ENCODE measurements at places on chromosomes 13 and 19.

- no peak for DNase-seq
These were observed 10.7 kb downstream of the TMEM150B start for GRCh38 chr19:55314396-55314795.

- no peak for DNase-seq
These were observed 178.0 kb upstream of the MIR17HG start for GRCh38 chr13:91169321-91170050.

DNA sequence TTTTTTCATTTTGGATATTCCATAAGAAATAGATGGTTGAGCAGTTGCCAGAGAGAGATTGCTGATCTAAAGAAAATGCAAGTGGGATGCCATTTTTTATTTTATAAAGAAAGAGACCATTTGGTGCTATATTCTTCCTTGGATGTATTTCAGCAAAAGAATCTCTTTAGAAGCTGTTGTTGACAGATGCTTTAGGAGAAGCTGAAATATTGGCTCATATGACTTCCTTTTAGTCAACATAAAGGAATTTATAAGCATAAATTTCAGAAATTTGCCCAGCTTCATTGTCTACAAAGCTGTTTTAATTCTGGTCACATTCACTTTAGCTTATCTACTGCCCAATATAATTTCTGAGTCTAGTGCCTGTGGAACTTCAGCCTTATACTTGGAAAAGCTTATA lies 36.9 kb downstream of the POLR1D start:
- DNase-seq = no peak

- no peak for DNase-seq
These were observed 1203.3 kb downstream of the UQCRFS1 start for GRCh38 chr19:28009696-28010095.

- DNase-seq = no peak
These were observed 24.2 kb downstream of the TEX29 start for GRCh38 chr13:111344471-111345191.

DNA sequence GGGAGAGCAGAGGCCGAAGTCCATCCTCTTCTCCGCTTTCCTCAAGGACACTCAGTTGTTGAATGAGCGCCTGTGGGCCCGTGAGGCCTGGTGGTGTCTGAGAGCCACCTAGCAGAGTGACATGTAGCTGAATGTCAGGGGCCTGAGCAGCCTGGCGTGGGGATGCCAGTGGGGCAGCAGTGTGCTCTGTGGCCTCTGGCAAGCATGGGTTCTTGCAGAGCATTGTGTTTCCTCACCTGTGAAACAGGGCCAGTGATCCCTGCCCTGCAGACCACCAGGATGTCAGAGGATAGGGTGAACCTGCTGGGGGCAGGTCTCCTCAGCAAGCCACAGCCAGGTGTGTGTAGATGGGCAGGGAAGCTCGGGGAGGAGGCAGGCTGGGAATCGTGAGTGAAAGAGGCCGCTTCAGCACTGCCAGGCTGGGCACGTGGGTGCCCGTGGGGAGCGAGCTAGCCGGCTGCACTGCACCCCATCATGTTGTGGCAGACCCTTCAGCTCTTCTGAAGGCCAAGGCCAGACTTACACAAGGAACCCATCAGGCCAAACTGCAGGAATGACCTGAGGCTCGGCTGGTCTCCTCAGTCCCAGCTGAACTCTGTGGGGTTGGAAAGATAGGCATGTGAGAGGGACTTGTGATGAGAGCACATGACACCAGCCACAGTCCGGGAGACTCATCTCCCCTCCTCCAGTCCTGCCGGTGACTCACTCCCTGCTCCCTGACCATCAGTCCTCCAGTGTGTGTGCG lies 5.0 kb downstream of the PPP1R37 start:
- DNase-seq = peak; percentile 71

DNA sequence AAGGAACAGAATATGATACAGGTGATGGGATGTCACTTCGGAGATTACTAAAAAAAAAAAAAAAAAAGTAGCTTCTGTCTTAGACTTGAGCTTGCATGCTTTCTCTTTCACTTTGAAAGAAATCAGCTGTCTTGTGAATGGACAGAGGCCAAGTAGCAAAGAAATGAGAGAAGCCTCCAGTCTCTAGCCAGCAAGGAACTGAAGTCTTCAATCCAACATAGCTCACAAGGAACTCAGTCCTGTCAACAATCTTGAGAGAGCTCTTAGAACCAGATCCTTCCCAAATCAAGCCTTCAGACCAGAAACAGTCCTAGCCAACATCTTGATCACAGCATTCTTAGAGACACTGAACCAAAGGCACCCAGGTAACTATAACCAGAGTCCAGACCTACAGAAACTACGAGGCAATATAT lies 7.7 kb downstream of the N4BP2L2 start:
- peak; percentile 16 for DNase-seq

DNA sequence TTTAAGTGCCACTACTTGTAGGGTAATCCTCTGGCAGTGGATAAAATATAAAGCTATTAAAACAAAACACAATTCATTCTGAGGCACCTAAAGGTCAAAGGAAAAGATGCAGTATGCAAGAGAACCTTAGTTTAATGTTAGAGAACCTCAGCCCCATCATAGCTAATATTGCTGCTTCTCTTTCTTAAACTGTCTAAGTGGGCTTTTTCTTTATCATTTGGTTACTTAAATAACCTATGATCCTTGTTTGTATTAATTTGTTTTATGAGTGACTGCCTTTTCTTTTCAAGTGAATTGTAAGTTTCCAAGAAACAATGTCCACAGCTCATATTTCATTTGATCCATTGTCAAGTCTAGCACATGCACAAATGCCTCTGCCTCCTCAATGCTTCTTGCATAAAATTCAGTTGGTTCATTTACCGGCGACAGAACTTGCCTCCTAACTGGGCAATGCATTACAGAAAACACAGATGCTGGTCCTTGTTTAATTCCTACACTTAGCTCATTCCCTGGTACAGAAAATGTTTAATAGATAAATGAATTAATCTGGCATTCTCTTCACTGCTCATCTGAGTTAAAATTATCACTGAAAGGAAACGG lies 1049.8 kb downstream of the OLFM4 start:
- DNase-seq = no peak

GRCh38 chr19:24054044-24054935 lies 32.7 kb upstream of the ZNF254 start:
- no peak for DNase-seq

GRCh38 chr19:35347171-35347929 lies at the start of gene FFAR1:
TSS of gene FFAR1 (plus strand) at chr19:35347902. CDS start at chr19:35351552, 3,650 bp downstream.
- DNase-seq = peak; percentile 98

GRCh38 chr13:53092931-53093330 lies 64.3 kb downstream of the OLFM4 start:
- DNase-seq = no peak

All from inflammatory macrophage treated with lipopolysaccharide for 1 hour (primary cell).